GM13976 (cell line): ENCODE measurements at places on chromosomes 6 and 20.

- DNase-seq, result no peak
Measured at GRCh38 chr6:27616328-27617045, 143.6 kb upstream of the ZNF184 start.

DNA sequence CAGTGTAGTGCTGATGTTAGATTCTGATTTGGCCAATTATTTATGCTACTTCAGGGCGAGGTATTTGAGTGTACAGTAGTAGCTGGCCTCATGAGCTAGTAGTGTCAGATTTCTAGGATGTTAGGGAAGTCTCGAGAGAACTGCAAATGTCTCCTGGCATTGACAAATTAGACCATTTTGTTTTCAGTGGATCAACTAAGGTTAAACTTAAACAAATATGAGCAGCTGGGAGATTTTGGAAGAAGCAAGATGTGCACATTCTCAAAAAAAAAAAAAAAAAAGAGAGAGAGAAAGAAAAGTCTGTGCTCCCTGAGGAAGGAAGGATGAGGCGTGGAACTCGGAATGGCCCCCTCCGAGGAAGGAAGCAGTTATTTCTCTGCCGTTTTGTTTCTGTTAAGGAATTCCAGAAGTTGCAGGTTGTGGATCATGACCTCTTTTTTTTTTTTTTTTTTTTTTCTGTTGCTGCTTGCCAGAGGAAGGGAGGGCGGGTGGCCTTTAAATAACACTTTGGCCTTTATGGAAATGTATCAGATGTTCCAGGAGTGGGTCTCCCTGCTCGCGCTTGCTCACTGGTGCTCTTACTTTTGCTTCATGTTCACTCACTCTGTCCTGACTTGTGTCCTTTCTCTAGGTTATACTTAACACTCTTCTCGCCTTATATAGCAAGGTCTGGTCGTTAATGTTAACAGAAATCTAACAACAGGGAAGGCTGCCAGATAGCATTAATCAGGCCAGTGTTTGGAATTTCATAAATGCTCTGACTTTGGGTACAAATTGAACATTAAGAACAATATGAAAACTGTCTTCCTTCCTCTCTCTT, 124.4 kb downstream of the TCP11 start:
- DNase-seq, result no peak

DNA sequence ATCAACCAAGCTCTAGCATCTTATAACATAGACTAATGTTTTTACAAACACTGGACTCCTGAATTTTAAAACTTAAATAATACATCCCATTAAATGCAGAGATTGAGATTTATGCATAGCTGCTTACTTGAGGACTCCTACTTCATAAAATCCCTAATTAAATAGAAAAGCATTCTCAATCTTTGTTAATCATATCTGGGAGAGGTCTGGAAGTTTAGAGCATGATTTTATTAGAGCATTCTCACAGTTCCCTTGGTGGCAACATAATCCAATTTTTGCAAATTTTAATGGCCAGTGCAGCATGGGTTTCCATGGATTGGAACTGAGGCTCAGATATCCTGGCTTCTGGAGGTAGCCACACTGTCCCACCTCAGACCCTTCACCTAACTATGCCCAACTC, 19.5 kb downstream of the BTBD3 start:
- no peak for DNase-seq

GRCh38 chr6:111711984-111712752, 106.5 kb upstream of the TRAF3IP2 start:
- no peak for DNase-seq

DNA sequence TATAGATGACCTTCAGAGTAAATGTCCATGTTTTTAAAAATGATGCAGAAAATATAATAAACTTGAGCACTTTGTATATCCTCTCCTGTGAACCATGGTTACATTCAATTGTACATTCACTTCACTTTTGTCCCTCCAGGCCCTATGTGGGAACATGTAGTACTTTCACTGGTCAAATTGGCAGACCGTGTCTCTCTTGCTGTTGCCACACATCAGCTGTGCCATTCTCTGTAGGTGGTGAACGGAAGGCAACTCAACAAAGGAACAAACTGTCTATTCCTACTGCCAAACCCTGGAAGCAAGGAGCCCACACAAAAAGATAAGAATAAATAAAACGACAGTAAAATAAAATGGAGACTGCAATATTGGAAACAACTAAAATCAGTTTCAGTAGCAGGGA, 2.0 kb downstream of the ROS1 start:
- DNase-seq, result no peak

- DNase-seq, result no peak
Measured at GRCh38 chr6:157822245-157823000, 623 bp upstream of the SNX9 start.

- no peak for DNase-seq
Measured at GRCh38 chr20:20085071-20085470, 32.7 kb downstream of the CFAP61 start.

DNA sequence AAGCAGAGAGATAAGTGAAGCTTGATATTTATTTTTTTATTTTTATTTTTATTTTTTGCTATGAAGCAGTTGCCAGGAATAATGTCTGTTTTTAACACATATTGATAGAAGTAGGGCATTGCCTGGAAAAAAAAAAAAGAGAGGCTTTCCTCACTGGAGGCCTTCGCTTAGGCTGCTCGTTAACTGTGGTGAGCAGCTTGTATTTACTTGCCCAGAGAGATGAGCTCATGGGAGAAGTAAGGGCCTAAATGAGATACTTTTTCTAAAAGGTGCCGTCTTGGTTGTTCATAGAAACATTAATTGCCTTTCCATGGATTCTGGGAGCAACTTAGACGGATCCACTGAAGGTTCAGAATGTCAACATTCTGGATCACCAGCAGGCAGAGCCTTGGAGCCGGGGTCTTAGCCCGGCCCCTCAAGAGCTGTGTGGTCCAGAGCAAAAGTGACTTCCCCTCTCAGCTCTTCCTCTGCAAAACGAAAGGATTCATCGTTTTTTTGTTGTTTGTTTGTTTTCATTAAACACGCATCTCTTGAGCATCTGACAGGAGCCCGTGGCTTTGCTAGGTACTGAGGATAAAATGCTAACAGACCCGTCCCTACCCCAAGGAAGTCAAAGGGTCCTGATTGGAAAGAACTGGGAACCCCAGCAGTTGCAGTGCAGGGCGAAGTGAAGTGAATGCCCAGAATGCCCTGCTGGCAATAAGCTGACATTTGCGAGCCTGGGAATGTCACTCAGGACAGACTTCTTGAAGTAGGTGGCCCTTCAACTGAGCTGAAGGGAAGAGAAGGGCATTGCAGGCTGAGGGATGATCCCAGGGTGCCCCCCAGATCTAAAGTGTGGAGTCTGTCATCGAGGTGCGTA, 138.5 kb downstream of the ZDHHC14 start:
- no peak for DNase-seq

GRCh38 chr20:37390891-37391525, 45.1 kb downstream of the SRC start:
- no peak for DNase-seq

DNA sequence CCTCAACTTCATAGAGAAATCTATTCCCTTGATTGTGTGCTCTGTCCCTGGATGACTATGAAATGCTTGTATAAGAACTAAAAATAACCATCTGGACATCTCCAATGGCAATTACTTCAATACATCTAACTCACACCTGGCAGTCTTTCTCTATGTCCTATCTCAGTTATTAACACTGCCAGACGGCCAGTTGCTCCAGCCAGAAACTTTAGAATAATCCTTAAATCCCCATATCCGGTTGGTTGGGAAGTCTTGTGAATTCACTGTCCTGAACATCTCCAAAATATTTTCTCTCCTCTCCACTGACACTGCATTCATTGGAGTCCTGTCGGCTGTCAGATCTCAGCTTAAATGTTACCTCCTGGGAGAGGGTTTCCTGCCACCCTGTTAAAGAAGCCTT, 12.2 kb upstream of the LAMA2 start:
- DNase-seq, result no peak

- DNase-seq, result no peak
Measured at GRCh38 chr6:28887796-28888496, 35.8 kb downstream of the TRIM27 start.

GRCh38 chr20:38787870-38788269, 17.6 kb upstream of the PPP1R16B start:
- no peak for DNase-seq

- no peak for DNase-seq
Measured at GRCh38 chr6:68826501-68826900, 191.4 kb downstream of the ADGRB3 start.

GRCh38 chr20:36092398-36093024, 62.0 kb upstream of the EPB41L1 start:
- DNase-seq, result peak; percentile 69

DNA sequence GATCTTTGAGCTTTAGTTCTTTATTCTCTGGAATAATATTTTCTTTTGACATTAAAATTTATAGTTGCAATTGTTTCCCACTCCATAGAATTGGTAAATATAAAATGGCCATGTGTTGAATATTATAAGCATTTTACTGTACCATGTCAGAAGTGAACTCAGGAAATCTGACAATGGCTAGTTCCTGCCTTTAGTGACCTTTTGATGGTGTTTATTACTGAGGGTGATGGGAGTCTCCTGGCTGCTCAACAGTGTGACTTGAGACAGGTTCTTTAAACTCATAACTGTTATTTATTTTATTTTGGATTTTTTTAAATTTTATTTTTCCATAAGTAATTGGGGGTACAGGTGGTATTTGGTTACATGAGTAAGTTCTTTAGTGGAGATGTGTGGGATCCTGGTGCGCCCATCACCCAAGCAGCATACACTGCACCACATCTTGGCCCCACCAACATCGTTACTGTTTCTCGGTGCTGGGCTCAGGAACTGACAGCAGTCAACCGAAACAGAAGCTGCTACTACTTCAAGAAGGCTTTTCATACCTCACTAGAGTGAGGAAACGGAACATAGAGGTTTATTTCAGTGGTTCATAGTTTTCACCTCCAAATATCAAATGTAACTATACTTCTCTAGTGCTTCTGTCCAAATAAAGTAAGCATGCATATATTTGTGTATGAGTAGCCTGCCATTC, 90.4 kb downstream of the PLEKHG1 start:
- DNase-seq, result peak; percentile 29

DNA sequence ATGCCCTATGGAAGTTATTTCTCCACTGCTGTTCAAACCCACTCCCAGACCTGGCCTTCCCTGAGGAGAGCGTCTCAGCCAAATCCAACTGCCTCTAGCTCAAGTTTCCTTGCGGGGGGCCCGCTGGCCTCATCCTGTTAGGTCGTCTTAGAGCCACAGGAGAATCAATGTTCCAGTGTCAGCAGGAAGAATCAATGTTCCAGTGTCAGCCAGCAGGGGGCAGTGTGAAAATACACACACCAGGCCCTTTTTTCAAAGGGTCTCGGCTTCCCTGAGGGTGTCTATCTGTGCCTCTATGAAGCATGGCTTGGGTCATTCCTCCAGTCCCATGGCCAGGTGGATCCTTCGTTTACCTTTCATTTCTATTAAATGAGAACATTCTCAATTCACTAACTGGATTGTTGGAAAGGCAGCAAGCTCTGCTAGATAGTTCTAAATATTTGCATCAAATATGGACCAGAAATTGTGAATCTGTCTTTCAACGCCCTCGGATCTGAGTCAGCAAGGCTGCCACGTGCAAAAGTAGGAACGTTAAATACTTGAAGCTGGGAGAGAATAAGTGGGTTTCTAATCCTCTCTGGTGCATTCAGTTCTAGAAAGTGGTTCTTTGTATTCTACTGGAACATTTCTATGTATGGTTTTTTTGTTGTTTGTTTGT, 19.2 kb downstream of the PRND start:
- no peak for DNase-seq

DNA sequence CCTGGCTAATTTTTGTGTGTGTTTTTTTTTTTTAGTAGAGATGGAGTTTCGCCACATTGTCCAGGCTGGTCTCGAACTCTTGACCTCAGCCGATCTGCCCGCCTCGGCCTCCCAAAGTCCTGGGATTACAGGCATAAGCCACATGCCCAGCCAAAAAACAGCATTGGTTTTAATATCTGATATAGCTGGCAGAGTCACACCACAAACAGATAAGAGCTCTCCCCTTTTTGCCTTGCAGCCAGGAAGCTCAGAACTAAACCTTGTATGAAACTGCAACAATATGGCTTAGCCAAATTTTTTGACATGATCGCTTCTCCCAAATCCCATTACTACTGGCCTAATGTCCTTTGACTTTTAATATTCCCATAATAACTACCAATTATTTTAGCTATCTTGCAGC, 4.9 kb downstream of the ACOT8 start:
- no peak for DNase-seq

DNA sequence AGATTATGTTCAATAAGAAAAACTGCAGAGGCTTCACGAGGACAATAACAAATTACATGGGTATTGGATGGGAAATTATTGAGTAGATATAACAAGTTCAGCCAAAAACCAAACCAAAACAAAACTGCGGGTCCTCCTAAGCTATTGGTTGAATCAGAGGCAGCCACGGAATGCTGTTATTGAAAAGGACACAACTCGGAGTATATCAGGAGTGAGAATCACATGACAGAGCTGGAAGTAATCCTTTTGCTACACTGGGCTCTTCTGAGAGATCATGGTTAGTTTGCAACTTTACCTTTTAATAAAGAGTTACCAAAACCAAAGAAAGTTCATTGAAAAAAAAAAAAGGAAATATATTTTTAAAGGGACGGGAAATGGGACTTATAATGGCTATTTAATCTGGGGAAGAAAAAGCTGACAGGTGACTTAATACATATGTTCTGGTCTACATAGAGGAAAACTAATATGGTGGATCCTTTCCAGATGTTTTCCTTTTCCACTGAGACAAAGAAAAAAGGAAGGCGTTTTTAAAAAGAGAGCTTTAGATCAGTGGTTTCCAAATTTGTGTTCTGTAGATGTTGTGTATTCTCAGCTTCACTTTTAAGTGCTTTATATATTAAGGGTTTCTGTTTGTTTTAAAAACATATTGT, 6.9 kb upstream of the CITED2 start:
- no peak for DNase-seq

GRCh38 chr20:19308146-19308545, 95.7 kb downstream of the SLC24A3 start:
- DNase-seq, result no peak

GRCh38 chr6:24719125-24719971, at the start of gene C6orf62:
C6orf62 (minus strand) TSS chr6:24719154; CDS start chr6:24718668, 486 bp downstream.
- DNase-seq, result peak; percentile 44

DNA sequence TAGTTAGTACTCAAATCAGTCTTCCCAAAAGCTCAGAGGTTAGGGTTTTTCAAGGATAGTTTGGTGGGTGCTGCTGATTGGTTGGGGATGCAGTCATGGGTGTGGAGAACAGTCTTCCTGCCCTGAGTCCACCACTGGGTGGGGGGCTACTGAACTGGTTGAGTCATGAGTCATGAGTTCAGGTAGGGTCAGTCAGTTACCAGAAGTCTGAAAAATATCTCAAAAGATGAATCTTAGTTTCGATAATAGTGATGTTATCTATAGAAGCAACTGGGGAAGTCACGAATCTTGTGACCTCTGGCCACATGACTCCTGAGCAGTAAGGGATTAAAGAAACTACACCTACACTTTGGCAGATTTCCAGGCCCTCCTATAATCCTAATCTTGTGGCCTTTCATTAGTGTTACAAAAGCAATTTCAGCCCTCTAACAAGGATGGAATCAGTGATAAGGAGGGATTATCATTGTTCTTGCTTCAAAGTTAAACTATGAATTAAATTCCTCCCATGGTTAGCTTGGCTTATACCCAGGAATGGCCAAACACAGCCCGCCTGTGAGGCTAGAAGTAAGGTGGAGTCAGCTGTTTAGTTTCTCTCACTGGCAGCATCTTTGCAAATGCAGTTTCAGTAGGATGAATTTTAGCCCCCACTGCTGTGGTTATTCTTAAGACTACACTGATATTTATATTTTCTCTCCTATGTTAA, 33.3 kb upstream of the NKAIN2 start:
- DNase-seq, result no peak
